ENCODE measurements at places on chromosomes 5 and 9.

- no peak for DNase-seq
These were observed 96.1 kb downstream of the FBN2 start for GRCh38 chr5:128441941-128442350.

DNA sequence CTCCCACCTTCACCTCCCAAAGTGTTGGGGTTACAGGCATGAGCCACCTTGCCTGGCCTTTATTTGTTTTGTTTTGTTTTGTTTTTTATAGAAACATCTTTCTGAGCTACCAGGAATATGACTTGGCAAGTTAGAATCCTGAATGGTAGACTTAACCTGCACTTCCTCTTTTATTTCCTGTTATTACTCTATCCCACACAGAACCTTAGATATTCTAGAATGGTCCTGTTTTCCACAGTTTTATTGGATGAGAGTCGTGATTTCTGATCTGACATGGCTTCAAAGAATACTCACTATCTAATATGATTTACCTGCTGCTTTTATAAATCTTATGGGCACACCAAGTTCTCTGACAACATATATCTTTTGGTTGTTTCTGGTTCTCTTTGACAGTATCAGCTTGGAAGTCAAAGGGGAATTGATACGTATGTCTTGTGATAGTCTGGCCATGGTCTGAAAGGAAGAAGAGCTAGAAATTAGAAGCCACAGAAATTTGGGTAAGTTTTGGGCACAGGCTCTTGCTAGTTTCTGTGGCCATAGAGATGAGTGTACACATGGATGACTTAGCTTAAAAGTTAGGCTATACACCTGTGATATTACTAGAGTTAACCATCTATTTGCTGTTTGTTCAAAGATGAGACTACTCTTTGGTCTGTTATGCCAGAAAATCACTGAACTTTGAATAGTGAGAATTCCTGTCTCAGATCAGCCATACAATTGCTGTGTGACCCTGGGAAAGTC lies 4.7 kb upstream of the PANK3 start:
- DNase-seq: no peak

- DNase-seq: no peak
These were observed 80.3 kb downstream of the ENC1 start for GRCh38 chr5:74560245-74560644.

DNA sequence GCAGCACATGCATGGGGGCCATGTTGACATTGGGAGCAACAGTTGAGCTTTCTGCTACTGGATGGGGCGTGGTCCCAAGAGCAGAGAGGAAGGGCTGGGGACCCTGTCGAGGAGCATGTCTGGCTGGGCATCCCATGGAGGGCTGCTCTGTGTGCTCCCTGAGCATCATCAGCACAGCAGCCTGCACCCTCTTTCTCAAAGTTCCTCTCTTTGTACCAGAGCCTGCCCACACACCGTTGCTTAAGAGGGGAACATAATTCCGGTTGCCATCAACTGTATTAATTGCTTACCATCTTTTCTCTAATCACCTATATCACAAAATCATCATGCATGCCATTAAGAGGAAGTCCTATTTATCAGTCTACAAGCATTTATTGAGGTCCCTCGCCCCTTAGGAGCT lies 55.2 kb upstream of the DIRAS2 start:
- no peak for DNase-seq

GRCh38 chr5:1789834-1790471 lies 9.7 kb downstream of the MRPL36 start:
- DNase-seq: no peak

GRCh38 chr5:148844433-148845280 lies 18.2 kb downstream of the ADRB2 start:
- no peak for DNase-seq

DNA sequence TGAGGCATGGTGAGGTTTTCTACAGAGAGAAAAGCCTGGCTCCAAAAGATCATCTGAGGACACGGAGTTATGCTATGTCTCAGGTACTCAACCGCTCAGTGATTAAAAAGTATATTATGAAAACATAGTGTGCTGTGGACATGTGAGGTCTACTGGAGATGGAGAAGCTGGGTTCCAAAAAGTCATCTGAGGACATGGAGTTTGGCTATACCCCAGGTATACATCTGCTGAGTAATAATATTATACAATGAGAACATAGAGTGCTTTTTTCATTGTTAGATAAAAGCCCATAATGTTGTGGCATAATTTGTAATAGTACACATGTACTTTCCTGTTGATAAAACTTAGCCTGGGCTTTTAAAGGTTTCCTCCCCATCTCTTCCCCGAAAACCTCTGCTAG lies 70.7 kb upstream of the SHISAL2B start:
- no peak for DNase-seq

DNA sequence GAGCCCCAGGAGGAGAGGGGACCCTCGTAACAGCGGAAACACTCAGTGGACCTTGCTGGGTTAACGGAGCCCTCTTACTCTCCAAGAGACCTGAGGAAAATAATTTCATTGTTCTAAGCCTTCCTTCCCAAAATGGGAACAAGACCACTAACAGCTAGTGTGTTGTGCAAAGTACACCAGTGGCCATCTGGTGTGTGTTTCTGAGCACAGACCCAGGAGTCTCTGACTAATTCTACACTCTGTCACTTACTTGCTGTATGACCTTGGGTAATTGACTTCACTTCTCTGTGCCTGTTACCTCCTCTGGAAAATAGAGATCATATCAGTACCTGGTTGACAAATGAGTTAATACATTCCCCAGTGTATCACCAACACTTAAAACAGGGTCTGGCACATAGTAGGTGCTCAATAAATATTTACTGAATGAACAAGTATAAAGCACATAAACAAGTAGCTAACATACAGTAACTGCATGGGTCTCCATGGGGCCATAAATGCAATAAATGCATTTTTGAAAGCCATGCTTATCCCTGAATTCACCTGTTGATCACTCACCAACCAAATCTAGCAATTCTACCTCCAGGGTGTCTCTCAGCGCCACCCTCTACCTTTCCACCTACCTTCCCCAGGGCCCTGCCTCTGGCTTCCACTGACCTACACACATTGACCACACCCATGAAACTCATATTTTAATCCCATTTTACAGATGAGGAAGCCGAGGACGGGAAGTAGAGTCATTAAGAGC lies 44.7 kb upstream of the AKNA start:
- DNase-seq: no peak

DNA sequence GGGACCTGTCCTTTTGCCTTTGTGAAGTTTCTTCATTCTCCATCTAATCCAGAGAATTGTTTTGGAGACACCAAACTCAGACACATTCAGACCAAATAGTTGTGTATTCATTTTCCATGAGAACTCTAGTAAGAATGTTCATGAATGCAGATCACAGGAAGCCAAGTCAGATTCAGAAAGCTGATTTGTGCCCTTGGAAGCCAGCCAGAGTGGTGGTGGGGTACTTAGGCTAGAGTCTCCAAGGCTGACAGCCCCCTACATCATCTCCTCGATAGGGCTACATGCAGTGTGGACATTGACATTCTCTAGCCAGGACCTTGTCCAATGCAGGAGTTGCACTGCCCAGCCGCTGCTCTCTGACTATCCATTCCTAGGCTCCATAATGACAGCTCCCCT lies 137.6 kb downstream of the UGCG start:
- DNase-seq: no peak

GRCh38 chr9:33429256-33429985 lies 18.0 kb downstream of the AQP3 start:
- no peak for DNase-seq

DNA sequence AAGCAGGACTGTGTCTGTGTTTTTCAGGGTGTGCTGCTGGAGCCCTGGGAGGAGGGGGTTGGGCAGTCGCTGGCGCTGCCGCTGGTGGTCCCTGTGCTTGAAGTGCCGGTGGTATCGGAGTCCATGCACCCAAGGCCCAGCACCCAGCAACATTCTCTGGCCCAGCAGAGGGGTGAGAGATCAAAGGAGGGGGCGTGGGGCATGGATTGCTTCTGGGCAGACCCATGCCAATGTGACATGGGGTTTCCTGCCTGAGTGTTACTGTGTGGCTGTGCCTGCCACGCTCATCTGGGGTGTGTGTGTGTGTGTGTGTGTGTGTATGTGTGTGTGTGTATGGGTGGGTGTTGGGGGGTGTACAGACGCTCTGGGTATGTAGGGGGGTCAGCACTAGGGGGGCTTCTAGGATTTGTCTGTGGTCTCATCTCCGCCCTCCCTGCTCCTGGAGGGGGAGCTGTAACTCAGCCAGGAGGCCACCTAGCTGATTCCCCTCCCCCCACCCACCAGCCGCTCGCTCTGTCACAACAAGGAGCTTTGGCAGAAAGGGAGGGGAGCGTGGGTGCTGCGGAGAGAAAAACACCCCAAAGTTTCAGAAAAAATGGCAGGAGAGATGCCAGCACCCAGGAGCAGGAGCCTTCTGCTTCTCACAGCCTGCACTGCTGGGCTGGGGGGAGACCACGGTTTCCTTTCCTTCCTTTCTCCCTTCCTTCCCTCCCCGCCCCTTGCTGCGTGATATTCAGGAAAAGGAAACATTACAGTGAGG lies 35.9 kb upstream of the HSPA9 start:
- no peak for DNase-seq

GRCh38 chr5:14574891-14575508 lies 6.6 kb upstream of the OTULINL start:
- peak; percentile 55 for DNase-seq

- no peak for DNase-seq
These were observed 69.6 kb downstream of the SLC28A3 start for GRCh38 chr9:84270847-84271530.

GRCh38 chr5:127849891-127850290 lies 146.7 kb downstream of the CCDC192 start:
- DNase-seq: peak; percentile 76

DNA sequence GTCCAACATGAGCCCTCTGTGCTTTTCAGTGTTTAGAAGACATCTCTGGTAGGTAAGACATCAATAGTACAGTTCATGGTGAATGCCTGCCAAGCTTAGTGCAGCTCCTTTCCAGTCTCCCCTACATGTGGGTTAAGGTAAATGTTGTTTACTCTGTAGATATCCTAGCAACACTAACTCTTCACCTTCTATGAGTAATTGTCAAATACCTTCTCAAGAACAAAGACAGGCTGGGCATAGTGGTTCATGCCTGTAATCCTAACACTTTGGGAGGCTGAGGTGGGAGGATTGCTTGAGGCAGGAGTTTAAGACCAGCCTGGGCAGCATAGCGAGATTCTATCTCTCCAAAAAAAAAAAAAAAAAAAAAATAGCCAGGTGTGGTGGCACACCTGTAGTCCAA lies 18.7 kb upstream of the RASGRF2 start:
- DNase-seq: no peak

- no peak for DNase-seq
These were observed 70.5 kb upstream of the HMHB1 start for GRCh38 chr5:143741421-143741820.

- DNase-seq: no peak
These were observed 10.4 kb downstream of the CD74 start for GRCh38 chr5:150402229-150402773.

DNA sequence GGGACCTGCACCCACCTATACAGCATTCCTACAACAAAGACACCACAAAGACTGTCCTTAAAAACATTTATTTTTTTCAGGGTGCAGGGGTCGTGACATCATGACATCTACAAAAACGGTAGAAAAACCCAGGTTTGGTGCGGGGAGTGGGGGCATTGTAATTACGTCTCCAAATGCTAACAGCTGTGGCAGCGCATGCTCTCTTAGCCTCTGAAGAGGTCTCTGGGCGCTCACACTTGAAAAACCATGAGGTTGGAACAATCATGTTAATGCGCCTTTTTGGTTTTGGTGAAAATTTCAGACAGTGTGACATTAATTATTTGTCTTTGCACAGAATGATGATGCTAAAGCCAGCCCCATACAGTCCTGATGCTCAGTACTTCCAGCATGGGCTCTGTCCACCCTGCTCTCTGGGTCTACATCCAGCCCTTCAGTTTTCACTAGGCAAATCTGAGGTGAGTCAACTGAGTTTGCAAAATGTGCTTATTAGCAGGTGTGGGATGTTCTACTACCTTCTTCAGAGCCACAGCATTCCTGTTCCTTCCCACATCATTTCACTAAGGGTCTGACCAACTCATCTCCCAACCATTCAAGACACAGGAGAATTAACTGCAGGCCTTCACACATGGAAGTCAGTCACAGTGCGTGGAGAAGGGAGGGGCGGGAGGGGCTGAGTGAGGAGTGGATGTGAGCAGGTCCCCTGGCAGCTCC lies 14.1 kb downstream of the ALDH1B1 start:
- no peak for DNase-seq

GRCh38 chr9:14185016-14185415 lies 128.9 kb downstream of the NFIB start:
- no peak for DNase-seq
